ENCODE measurements at places on chromosomes 2 and 18. TPM values are rescaled to one million over a fixed set of nuclear protein-coding genes. Genes with fewer than 3 reads are reported as not detected.
A peak's percentile ranks its signal among the peaks of the same experiment; 100 is the strongest.

DNA sequence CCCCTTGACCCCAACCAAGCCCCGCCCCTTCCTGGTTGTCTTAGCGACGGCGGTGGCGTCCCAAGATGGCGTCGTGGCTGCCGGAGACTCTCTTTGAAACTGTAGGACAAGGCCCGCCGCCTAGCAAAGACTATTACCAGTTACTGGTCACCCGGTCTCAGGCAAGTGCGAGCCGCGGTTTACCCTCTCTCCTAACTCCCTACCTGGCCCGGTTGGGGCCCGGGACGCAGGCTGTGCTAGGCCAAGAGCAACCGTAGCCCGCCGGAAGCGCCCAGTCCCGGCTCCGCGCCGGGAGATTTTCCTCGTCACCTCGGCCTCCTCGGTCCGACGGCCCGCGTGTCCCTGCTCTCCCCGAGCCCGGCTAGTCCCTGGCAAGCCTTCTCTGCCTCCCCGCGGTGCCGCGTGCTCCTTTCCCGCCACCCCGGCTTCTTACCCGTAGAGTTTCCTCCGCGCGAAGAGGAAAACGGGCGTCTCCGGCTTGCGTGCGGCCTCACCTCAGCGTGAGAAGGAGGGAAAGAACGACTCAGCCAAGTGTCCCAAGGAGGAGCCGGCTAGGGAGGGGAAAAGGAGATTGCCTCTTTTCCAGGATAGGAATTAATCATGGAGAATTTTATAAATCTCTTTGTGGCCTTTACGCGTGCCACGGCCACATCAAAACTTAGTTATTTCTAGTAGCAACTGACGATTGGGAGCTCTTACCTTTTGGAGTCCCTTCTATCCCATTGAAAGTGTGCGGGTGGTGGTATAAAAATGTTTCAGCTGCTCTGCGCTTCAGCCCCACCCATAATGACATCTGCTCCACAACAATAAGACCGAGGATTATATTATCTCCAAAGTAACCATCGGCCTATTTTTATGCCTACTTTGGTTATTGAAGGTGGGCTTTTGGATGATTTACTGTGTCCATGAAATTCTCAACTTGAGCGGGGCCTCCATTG, at the start of gene FBXO36:
FBXO36 (plus strand) TSS at position 55 of the 938 bp plus-strand sequence; CDS start at position 66, 11 bp downstream.
- no peaks in the 10 kb centered on the region for H3K36me3 ChIP-seq
- peak; percentile 90 for DNase-seq
- no peaks in the 10 kb centered on the region for H3K27me3 ChIP-seq
- peak within 1 kb of the TSS; percentile 100 for H3K27ac ChIP-seq
- H3K4me1 ChIP-seq = peaks cover 26% of the 10 kb centered on the region

ALKAL2 gene
- 2.5 TPM for total RNA-seq

- DNase-seq = no peak
- H3K4me3 ChIP-seq = no peak overlapping the region
- H3K27me3 ChIP-seq = no peaks in the 10 kb centered on the region
- H3K4me1 ChIP-seq = peaks cover 6% of the 10 kb centered on the region
- no peak overlapping the region for H3K27ac ChIP-seq
- H3K36me3 ChIP-seq = no peaks in the 10 kb centered on the region
These were observed 274.3 kb upstream of the NRP2 start for GRCh38 chr2:205407984-205408383.

NMUR1 gene
- total RNA-seq = 2.2 TPM

DNA sequence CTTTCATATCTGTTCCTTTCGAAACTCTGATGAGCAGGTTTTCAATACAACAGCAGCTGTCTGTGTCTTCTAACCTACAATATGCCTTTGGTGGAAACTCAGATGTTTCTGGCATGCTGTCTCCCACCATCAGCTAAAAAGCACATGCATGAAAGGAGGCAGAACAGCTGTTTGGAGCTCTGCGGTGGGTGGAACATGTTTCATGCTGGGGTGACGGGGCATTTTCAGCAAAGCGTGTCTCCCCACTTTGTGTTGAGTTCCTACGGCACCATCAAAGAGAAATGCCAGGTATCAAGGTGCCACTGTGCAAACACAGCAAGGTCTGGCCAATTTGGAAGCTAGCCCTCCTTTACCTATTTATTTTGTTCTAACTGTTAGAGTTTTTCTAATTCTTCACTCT, 290.1 kb downstream of the CLIP4 start:
- no peaks in the 10 kb centered on the region for H3K27me3 ChIP-seq
- no peak overlapping the region for H3K4me3 ChIP-seq
- H3K36me3 ChIP-seq = no peaks in the 10 kb centered on the region
- no peaks in the 10 kb centered on the region for H3K4me1 ChIP-seq

GRCh38 chr2:237383991-237384671, 29.8 kb downstream of the COL6A3 start:
- no peaks in the 10 kb centered on the region for H3K27me3 ChIP-seq
- DNase-seq = no peak
- no peaks in the 10 kb centered on the region for H3K4me1 ChIP-seq
- H3K36me3 ChIP-seq = no peaks in the 10 kb centered on the region
- no peak overlapping the region for H3K4me3 ChIP-seq
- no peak overlapping the region for H3K27ac ChIP-seq

SERPINB3 gene
- not detected for total RNA-seq

DNA sequence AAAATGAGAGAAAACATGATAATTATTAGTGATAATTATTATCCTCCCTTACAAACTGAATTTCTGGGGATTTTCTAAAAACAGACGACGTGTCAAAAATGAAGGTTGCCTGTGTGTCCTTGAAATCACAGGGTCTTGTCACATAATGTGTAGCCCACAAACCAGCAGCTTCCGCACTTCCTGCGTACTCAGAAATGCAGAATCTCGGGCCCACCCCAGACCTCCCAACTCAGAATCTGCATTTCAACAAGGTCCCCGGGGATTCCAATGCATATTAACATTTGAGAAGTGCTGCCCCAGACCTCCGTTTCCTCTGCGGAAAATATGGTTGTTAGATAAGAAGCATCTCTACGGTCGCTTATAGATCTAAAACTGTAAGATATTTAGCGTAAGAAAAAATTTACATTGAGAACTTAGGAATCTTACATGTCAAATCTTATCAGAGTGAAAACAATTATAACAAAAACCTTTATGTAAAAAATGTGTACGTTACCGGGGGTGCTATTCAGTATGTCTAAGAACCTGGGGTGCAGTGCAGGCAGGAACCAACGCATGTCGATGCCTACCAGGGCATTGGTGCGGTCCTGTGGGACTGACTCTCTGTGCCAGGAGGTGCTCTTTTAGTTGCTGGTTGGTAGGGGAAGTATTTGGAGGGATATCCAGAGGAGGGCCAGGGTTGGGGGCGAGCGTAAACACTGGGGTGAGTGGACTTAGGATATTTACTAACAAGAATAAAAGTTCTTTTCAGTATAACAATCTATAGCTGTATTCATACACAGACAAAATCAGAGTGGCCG, 15.2 kb downstream of the CDKL4 start:
- no peak overlapping the region for H3K4me3 ChIP-seq
- no peaks in the 10 kb centered on the region for H3K27me3 ChIP-seq
- H3K27ac ChIP-seq = no peak overlapping the region
- H3K36me3 ChIP-seq = no peaks in the 10 kb centered on the region

GRCh38 chr2:108378851-108379250, 1.1 kb downstream of the SULT1C4 start:
- no peak overlapping the region for H3K4me3 ChIP-seq
- no peak overlapping the region for H3K27ac ChIP-seq
- no peak for DNase-seq
- H3K27me3 ChIP-seq = no peaks in the 10 kb centered on the region

DNA sequence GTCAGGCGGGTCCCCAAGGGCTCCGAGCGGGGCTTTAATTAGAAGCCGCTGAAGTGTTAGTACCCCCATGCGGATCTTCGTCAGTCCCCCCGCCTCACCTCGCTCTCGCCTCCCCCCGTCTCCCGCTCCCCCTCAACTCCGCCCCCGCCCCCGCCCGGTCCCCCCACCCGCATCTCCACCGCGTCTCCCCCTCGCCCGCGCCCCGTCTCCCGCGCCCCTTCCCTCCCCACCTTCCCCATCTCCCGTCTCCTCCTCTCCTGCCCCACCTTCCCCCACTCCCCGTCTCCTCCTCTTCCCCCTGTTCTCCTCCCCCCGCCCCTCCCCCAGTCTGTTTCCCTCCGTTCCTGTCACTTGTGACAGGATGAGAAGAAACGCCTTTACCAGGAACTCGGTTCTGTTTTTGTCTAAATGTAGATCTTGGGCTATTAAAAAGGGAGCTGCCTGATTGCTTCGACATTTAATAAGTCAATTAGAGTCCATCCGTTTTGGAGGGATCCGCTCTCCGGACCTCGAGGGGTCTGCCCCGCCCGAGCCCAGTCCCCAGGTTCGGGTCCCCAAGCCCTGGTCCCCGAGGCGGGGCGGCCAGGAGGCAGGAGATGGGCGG, 969 bp upstream of the ALKAL2 start:
- no peaks in the 10 kb centered on the region for H3K36me3 ChIP-seq
- H3K27me3 ChIP-seq = peaks cover 55% of the 10 kb centered on the region
- DNase-seq = no peak
- peak overlapping the region; percentile 32 for H3K27ac ChIP-seq

GRCh38 chr18:35345460-35345921, 1.3 kb upstream of the ZNF24 start:
- peak overlapping the region; percentile 98 for H3K27ac ChIP-seq
- H3K4me3 ChIP-seq = no peak overlapping the region
- H3K4me1 ChIP-seq = peaks cover 3% of the 10 kb centered on the region
- H3K36me3 ChIP-seq = no peaks in the 10 kb centered on the region
- H3K27me3 ChIP-seq = no peaks in the 10 kb centered on the region

REL gene
- 29.5 TPM for total RNA-seq

ECEL1 gene
- total RNA-seq = not detected

GRCh38 chr2:75431763-75432162, 129.0 kb downstream of the EVA1A start:
- no peaks in the 10 kb centered on the region for H3K4me1 ChIP-seq
- H3K27ac ChIP-seq = no peak overlapping the region
- no peaks in the 10 kb centered on the region for H3K27me3 ChIP-seq
- no peak for DNase-seq
- H3K36me3 ChIP-seq = no peaks in the 10 kb centered on the region

GKN1 gene
- not detected for total RNA-seq

ARHGAP25 gene
- 11.6 TPM for total RNA-seq

DNA sequence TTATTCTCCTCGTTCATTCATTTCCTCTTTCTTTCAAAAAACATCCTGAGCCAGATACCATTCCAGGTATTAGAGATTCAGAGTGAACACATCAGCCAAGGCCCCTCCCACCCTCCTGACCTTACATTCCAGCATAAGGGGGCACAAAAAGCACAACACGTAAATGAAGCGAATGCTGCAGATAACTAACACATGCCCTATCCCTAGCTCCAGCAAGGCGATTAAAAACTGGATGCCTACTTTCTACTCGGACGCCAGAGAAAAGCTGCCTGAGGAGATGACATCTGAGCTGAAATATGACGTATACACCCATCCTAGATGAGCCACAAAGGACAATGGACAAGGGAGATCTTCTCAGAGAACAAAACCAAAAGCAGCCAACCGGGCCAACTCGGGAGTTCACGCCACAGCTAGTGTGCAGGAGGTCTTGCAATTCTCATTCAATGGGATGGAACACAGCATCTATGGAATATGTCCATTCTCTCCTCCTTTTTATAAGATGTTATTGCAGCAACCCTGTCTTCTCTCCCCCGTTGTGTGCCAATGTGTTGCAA, 33.5 kb downstream of the FEZ2 start:
- H3K36me3 ChIP-seq = no peaks in the 10 kb centered on the region
- peaks cover 4% of the 10 kb centered on the region for H3K4me1 ChIP-seq
- H3K27ac ChIP-seq = no peak overlapping the region
- no peak for DNase-seq
- no peak overlapping the region for H3K4me3 ChIP-seq

DNA sequence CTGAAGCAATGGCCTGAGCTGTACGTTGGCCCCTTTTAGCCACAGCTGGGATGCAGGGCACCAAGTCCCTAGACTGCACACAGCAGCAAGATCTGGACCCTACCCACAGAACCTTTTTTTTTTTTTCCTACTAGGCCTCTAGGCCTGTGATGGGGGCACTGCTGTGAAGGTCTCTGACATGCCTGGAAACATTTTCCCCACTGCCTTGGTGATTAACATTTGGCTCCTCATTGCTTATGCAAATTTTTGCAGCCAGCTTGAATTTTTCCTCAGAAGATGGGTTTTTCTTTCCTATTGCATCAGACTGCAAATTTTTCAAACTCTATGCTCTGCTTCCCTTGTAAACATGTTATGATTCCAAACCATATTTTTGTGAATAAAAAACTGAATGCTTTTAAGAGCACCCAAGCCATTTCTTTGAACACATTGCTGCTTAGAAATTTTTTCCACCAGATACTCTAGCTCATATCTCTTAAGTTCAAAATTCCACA, 33.5 kb downstream of the PDE1A start:
- H3K27me3 ChIP-seq = no peaks in the 10 kb centered on the region
- H3K27ac ChIP-seq = no peak overlapping the region
- no peaks in the 10 kb centered on the region for H3K36me3 ChIP-seq
- no peaks in the 10 kb centered on the region for H3K4me1 ChIP-seq
- H3K4me3 ChIP-seq = no peak overlapping the region
- no peak for DNase-seq

GALR1 gene
- under 0.01 TPM for total RNA-seq

DNA sequence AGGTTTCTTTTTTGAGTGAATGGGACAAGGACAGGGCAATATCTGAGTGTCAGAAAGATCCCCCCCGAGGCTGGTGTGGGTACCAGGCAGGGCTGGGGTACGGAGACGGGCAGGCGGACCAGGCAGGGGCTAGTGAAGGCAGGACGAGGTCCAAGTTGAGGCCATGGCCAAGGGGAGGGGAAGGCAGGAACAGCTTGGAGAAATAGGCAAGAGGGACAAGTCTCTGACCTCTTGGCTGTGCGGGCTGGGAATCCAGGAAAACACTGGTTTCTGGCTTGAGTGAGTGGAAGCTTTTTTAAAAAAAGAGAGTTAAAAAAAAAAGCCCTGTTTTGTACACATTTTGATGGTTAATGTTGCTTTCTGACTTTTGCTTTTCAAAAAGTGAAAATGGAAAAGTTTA, 30.3 kb downstream of the ASAP2 start:
- no peaks in the 10 kb centered on the region for H3K36me3 ChIP-seq
- H3K4me3 ChIP-seq = no peak overlapping the region
- H3K27me3 ChIP-seq = no peaks in the 10 kb centered on the region
- H3K27ac ChIP-seq = peak overlapping the region; percentile 31

CASP8 gene
- 41.9 TPM for total RNA-seq

RNF144A gene
- total RNA-seq = 139 TPM

DNA sequence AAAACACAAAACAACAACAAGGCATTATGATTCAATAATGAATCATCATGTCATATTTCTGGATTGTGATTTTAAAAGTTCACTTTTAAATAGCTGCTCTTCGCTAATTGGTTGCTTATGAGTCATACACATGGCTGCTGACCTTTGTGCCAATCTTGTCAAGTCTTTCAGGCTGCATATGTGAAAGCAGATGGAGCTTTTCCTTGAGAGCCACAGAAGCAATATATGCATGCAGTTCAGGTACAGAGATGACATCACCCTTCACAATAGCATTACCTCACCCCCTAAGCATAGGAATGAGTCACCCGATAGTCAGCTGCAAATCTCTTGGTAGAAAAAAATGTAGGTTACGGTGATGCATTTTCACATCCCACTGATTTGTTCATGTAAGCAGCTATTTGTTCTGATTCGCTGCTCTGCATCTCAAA, 27.2 kb downstream of the EIF2AK3 start:
- H3K27ac ChIP-seq = peak overlapping the region; percentile 60
- peaks cover 15% of the 10 kb centered on the region for H3K4me1 ChIP-seq
- H3K36me3 ChIP-seq = no peaks in the 10 kb centered on the region
- H3K27me3 ChIP-seq = no peaks in the 10 kb centered on the region
- no peak overlapping the region for H3K4me3 ChIP-seq

THUMPD2 gene
- 11.3 TPM for total RNA-seq

All from transverse colon (tissue), 4 donors.